NCI-H460 (cell line): ENCODE measurements at places on chromosomes 4 and X.
A peak's percentile ranks its signal among the peaks of the same experiment; 100 is the strongest.

- no peak for DNase-seq
Measured at GRCh38 chr4:173332963-173333657, 1.0 kb downstream of the HMGB2 start.

DNA sequence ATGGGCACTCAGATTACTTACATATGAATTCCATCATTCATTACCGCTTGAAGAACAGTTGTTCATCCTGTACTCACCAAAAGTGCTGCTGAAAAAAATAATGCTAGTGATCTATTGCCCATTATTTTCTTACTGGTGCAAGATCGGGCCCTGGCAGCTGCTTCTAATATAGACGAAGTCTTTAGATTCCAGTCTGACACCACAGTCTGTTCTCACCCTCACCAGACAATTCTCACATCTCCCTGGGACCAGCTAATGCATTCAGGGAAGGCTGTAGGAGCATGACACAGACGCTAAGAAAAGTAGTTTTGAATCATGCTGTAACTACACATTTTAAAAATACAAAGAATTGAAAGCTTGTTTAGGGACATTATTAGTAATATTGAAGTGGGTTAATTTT is 13.8 kb downstream of the GEMIN8 start:
- DNase-seq = no peak

- peak; percentile 16 for DNase-seq
Measured at GRCh38 chrX:72576141-72576894, 3.7 kb upstream of the HDAC8 start.

- no peak for DNase-seq
Measured at GRCh38 chr4:187387739-187388138, 607.8 kb upstream of the ZFP42 start.

DNA sequence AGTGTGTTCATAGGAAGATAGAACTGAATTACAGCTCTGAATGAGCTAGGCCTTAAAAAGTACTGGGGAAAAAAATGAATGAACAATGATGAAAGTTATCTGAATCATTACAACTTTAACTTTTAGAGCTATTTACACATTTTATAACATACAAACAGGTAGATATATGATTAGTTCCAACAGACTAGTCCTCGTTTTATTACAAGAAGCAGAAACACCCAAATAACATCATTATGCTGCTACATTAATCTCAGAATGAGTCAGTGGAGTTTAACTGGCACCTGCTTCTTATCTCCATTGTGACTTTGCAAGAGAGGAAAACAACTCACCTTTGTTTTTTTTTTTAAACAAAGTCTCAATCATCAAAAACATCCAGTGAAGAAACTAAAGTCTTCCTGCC is 15.2 kb downstream of the ATP8A1 start:
- DNase-seq = no peak

GRCh38 chr4:172232966-172233365 is 419.8 kb downstream of the GALNTL6 start:
- DNase-seq = no peak

DNA sequence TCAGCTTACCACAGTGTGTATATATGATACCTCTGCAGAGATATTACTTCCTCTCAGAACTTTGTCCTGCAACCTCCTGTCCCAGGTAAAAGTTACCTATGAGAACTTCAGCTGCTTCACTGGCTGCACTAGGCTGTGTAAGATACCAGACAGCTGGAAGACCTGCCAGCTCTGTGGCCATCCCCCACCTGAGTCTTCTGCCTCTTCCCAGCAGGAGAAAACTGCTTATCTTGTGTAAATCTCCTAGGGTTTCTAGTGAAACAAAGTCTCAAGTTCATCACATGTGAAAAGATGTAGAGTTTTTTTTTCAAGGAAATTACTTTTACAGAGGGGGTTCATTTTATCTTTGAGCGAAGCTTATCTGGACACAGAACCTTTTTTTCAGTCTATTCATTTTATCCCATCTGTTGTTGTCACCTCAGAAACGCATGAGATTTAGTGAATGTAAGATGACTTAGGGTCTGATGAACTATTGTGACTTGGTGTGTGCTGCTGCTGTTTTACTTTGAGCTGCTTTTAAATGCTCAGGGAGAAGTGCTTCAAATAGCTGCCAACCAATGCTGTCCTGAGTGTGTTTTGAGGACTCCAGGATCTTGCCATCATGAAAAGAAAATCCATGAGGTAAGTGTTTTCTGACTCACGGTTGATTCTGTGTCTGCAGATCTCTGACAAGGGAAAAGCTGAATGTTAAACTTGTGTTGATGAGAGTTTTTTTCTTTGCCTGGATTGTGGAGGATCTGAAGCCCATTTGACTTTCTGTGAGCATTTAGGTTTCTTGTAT is 187.8 kb downstream of the FRAS1 start:
- DNase-seq = no peak

DNA sequence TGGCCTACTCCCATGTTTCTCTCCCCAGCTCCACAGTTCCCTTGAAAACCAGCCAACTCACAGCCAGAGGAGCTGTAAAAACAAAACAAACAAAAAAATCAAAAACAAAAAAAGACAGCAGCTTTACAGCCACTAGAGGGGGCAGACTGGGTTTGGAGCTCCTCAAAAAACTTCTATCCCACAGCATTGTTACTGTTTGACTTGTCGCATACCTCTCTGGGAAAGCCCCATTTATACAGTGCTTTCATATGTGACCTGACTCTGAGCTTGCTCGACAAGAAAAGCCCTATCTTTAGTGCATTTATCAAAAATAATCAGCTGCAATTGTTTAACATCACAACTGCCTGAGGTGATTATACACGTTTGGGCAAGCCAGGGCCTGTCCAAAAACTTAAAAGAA is 21.6 kb downstream of the TSPAN6 start:
- DNase-seq = peak; percentile 43

GRCh38 chr4:80125252-80126177 is 52.5 kb upstream of the ANTXR2 start:
- no peak for DNase-seq

DNA sequence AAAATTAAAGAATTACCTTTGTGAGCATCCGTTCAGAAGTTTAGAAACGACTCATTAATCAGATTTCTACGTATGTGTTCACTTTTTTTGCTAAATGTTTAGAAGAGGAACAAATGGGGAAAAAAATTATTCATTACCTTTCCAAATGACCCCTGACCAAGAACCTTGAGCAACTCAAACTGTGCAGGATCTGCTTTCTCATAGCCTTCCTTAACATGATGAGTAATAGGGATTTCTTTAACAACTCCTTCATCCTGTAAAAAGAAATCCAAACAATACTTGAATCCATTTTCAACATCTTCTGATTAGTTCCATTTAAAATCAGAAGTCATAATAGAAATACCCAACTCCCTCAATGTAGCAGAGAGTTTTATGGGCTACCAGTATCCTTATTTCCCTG is 32.1 kb downstream of the RPS6KA6 start:
- no peak for DNase-seq

GRCh38 chrX:55908661-55909212 is 191.2 kb downstream of the RRAGB start:
- DNase-seq = no peak

DNA sequence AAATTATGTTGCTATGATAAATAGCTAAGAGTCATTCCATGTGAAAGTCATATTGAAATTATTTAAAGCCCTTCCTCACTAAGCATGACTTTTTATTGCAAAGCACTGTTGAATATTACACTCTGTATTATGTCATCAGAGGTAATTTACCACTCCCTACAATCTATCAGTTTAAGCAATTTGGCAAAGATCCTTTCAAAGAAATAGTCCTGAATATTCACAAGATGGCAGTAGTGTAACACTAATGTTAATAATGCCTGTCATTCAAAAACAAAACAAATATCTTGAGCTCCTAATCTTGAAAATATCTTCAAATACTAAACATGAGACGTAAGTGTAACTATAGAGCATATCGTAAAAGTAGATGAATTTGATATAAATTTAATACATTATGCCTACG is 208.6 kb upstream of the TECRL start:
- peak; percentile 30 for DNase-seq

GRCh38 chr4:40216622-40217366 is 20.0 kb downstream of the RHOH start:
- no peak for DNase-seq

DNA sequence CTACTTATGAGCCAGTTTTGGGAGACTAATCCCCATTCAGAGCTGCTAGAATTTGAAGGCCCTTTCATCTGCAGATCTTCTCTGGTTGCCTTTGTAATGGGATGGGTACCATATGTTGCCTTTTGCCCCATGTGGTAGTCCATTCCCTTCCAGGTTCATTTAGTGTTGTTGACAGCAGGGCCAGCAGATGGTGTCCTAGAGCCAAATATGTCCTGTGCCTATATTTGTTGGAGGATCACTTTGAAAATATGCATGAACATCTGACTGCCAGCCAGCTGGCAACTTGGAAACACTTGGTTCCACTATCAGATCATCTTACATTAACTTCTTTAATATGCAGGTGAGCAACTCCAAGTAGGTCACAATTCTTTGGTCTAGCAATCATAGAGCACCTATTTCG is 30.4 kb downstream of the CFAP299 start:
- DNase-seq = peak; percentile 37

DNA sequence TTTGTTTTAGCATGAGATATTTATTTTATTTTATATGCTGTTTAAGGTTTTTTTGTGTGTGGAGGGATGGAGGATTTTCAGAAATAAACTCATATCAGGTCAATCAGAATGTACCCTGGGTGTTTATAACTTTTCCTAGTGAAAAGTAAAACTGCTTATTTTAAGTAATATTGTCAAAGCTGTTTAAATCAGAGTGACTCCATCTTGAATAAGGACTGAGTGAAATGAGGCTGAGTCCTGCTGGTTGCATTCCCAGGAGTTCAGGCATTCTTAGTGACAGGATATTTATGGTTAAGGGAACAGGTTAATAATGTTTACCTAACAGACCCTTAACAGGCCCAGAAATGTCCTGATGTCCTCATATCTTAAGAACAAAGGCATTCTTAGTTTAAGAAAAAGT is 1160.9 kb upstream of the PCDH7 start:
- DNase-seq = no peak

DNA sequence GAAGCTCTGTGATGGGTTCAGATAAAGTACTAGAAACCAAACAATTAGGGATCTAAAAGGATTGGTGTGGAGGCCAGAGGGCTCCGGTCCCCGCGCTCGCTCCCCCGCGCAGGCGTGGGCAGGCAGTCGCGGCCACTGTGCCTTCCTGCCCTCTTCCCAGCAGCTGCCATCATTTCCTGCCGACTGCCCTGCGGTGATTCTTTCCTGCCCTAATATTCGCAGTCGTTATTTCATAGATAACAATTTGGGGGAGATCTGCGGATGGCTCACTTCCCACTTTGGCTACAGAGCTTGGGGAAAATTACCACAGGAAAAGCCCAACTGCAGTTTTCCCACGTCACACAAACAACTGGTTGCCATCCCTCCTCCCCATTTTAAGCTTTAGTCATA is 2.2 kb downstream of the GRIA2 start:
- DNase-seq = no peak

GRCh38 chr4:152655272-152656129 is 24.3 kb downstream of the TMEM154 start:
- DNase-seq = no peak

GRCh38 chrX:111609206-111609605 is 71.8 kb upstream of the ALG13 start:
- no peak for DNase-seq

DNA sequence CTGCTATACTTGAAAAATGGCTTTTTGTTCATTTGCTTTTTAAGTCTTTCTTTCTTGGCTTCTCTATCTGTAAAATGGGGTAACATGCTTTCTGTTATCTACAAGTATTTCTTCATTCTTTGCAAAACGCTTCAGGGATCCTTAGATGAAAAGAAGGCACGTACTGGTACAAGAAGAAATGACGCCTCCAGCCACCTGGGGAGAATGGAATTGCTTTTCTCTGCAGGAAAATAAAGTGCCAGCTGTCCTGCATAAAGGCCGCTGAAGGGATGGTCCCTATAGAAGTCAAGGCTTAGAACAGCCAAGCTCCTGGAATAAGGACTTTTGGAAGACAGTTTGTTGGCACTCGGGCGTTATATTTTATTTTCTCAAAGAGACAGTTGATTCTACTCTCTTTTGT is 210.8 kb upstream of the RASGEF1B start:
- DNase-seq = no peak

DNA sequence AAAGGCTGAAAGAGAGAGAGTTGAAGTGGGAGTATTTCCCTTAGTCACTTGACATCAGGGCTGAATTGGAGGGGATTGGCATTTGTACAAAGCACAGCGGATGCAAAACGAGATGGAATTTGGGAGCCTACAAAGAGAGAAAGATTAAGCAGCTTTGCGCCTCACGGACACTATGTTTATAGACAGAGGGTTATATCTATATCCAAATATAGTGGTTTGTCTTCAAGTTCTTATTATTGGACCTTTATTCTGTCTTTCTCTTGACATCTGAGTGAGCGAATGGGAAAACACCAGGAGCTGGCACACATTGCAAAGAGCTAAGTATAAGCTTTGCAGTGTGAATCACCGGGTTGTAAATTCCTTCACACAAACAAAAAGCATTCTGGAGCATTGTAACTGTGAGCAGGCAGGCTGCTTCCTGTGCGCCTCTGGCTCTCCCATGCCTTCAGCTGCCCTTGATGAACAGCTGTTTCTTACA is 500.2 kb downstream of the STIM2 start:
- DNase-seq = no peak

- DNase-seq = no peak
Measured at GRCh38 chr4:6909970-6910339, 329 bp downstream of the TBC1D14 start.

DNA sequence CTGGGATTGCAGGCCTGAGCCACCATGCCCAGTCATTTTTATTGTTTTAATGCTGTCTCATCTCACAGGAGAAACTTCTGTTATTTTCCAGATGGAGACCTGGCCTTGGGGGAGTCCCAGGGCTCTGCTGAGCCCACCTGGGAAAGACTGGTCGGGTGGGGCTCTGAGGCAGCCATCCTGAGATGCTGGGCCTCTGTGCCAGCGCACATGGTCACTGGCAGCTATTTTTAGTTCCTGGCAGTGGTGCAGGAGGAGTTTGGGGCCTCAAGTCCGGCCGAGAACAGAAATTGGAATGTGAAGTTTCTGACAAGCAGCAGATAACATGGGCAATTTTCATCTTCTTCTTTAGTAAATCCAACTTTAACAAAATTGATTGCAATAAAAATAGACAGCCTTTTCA is 44.5 kb downstream of the SORCS2 start:
- DNase-seq = no peak
